ENCODE measurements at places on chromosomes 1 and 21. TPM values are rescaled to one million over a fixed set of nuclear protein-coding genes. Genes with fewer than 3 reads are reported as not detected.

DNA sequence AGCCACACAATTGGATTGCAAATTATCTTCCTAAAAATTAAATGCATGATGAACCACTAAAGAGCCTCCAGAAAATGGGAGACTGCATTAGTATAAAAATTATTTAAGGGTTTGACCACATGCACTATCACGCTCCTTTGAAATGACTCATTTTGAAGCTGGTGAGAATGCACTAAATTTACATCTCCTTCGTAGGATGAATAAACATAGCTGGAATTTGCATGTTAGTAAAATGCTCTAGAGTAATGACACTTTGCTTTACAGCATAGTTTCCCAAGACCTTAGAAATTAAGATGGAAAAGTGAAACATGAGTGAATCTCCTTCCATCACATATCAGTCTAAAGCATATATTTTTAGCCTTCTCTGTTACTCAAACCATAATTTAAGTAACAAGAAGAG is 2.4 kb downstream of the PLPPR4 start:
- no peak for DNase-seq

GRCh38 chr21:40881767-40882166 is 34.8 kb upstream of the DSCAM start:
- no peak for DNase-seq

- DNase-seq = no peak
Observed at GRCh38 chr1:11781297-11781696, 19.3 kb downstream of the C1orf167 start.

DNA sequence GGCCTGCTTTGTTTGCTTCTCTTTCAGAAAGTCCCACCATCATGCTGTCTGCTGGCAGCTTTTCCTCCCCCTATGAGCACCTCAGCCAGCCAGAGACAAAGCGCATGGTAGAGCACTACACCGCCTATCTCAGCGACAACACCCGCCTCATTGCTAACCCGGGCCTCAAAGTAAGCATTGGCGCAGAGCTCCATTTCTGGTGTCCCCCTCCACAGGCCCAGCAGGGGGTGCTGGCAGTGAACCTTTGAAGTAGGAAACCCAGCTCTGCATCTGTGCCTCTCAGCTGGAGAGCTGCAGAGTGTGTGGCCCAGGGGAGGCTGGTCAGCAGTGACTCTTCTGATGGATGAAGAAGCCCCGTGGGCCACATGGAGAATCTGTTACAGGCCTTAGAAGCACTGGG is 81.2 kb upstream of the RAVER2 start:
- DNase-seq = no peak

GRCh38 chr1:59288046-59288445 is 8.8 kb upstream of the FGGY start:
- no peak for DNase-seq

GRCh38 chr1:51792864-51793263 is 85.7 kb downstream of the NRDC start:
- DNase-seq = no peak

GRCh38 chr1:25785333-25786067 is 14.5 kb upstream of the SELENON start:
- DNase-seq = no peak

DNA sequence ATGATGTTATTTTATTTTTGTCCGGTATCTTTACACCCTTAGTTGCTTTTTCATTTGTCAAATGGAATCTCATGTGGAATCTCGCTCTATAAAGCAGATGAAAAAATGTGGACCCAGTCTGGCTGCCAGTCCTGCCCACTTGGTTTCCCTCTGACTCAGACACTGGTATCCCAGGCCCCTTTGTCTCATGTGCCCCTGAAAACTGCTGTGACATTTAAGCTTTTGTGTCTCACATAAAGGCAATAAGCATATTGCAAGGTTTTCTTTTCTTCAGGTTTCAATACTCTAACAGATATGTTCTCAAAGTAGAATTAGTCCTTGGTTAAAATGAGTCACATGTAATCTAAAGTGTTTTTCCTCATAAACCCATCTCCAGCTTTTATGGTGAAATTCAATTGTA is 183.3 kb downstream of the ST6GALNAC3 start:
- no peak for DNase-seq

Gene OTUD3
- 14.0 TPM for polyA plus RNA-seq

GRCh38 chr1:182262425-182262824 is 129.2 kb downstream of the GLUL start:
- no peak for DNase-seq

Gene C4BPB
- 0.29 TPM for polyA plus RNA-seq

GRCh38 chr1:34829250-34829649 is 30.3 kb downstream of the SMIM12 start:
- no peak for DNase-seq

Gene DMBX1
- 0.05 TPM for polyA plus RNA-seq

DNA sequence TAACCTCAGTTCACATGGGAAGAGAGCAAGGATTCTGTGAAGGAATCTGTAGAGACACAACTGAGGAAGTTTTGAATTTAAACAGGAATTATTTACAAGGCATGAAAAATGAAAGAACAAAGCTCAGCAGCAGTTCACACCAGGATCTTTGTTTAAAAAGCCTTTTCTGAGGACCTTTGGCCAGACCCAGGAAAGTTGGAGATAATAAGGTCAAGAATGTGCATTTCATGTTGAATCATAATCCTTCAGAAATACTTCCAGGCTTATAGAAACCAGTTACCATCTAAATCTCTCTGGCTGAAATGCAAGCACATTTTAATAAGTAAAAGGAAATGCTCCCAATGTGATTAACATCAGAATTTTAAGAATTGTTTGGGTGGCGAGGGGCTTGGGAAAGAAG is 2.7 kb downstream of the CLIC6 start:
- DNase-seq = no peak

- DNase-seq = no peak
Observed at GRCh38 chr1:100699744-100700143, 19.8 kb upstream of the VCAM1 start.

Gene ATP1A4
- polyA plus RNA-seq = 0.12 TPM

Gene ZSWIM5
- 6.7 TPM for polyA plus RNA-seq

Gene MOV10
- 83.1 TPM for polyA plus RNA-seq

Gene AMPD1
- polyA plus RNA-seq = 0.06 TPM

DNA sequence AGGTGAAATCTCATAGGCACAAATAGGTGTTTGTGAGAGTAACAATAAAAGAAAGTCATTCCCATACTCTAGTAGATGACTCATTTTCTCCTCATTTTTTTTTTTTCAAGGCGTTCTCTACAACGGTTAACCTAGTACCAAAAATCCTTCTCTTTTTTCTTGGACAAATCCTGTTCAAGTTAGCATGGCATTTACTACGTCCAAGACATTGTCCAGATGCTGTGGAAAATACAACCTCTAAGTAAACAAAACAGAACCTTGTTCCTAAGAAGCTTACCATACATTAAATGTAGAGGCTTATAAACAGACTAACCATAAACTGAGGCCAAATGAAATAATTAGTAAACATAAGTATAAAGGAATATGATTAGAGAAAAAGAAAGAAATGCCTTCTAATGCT is 76.2 kb upstream of the RGS4 start:
- no peak for DNase-seq

- no peak for DNase-seq
Observed at GRCh38 chr1:84960371-84960770, 36.5 kb downstream of the MCOLN2 start.

DNA sequence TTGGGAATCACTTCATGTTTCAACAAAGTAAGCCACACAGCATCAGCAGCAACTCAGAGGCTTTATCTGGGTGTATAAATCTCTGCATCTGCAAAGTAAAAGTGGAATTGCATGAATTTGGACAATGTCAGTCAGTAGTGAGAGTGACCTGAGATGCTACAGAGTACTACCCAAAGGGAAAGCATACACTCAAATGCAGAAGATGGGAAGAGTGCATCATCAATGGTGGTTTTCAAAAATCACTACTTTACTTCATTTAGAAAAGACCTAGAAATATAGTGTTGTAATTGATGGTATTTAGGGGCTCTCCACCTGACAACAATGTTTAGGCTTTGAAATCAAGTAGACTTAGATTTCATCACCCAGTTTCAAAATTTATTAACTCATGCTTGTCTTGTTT is 24.5 kb upstream of the PKN2 start:
- no peak for DNase-seq

Gene GUCA2A
- polyA plus RNA-seq = not detected

- DNase-seq = no peak
Observed at GRCh38 chr1:161139766-161140165, 7.3 kb upstream of the DEDD start.

GRCh38 chr1:38817267-38818174 is 42.1 kb downstream of the RRAGC start:
- DNase-seq = no peak

GRCh38 chr1:87053446-87053845 is 139.0 kb downstream of the HS2ST1 start:
- DNase-seq = no peak

- no peak for DNase-seq
Observed at GRCh38 chr1:230696722-230697437, 17.0 kb downstream of the AGT start.

GRCh38 chr1:77579547-77579946 is 102.9 kb downstream of the ZZZ3 start:
- no peak for DNase-seq

Gene SKI
- 56.2 TPM for polyA plus RNA-seq

DNA sequence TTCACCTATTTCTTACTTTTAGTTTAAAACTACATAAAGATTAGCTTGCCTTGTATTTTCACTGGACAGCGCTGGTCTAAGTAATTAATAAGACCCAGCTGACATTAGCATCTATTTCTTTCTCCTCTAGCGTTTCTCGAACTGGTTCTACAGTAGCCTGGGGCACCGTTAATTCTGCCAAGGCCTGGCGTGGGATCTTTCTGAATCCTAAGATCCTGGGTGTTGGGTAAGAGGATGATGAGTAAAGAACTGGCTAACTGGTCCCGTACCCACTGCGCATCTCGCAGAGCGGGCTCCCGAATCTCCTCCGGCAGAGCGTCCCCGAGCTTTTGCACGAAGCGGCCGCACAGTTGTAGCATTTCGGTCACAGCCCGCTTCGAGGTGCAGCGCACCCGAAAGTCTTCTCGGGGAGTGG is 309 bp downstream of the NSL1 start:
- DNase-seq = no peak

- no peak for DNase-seq
Observed at GRCh38 chr1:24100945-24101737, 10.8 kb downstream of the MYOM3 start.

Gene PARK7
- polyA plus RNA-seq = 330 TPM

GRCh38 chr1:103900005-103900404 is 150.3 kb downstream of the AMY1C start:
- DNase-seq = no peak

Gene KRTAP13-2
- polyA plus RNA-seq = not detected

- no peak for DNase-seq
Observed at GRCh38 chr1:92488416-92488815, 1.7 kb upstream of the GFI1 start.

DNA sequence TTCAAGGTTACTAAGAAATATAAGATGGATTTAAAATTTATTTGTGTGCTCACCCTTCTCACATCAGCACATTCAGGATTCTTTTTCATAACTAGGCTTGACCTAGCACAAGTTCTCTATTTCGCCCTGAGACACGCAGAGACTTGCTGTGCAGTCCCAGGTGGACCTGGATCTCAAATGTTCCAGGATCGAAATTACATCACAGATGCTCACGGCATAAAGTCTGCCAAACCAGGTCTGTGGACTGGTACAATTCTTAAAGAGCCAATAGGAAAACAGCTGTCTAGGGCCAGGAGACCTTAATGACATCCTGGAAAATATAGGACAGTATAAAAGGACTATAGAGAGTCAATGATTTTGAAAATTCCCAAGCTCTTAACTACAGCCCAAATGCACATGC is 2.2 kb downstream of the PGBD5 start:
- no peak for DNase-seq

DNA sequence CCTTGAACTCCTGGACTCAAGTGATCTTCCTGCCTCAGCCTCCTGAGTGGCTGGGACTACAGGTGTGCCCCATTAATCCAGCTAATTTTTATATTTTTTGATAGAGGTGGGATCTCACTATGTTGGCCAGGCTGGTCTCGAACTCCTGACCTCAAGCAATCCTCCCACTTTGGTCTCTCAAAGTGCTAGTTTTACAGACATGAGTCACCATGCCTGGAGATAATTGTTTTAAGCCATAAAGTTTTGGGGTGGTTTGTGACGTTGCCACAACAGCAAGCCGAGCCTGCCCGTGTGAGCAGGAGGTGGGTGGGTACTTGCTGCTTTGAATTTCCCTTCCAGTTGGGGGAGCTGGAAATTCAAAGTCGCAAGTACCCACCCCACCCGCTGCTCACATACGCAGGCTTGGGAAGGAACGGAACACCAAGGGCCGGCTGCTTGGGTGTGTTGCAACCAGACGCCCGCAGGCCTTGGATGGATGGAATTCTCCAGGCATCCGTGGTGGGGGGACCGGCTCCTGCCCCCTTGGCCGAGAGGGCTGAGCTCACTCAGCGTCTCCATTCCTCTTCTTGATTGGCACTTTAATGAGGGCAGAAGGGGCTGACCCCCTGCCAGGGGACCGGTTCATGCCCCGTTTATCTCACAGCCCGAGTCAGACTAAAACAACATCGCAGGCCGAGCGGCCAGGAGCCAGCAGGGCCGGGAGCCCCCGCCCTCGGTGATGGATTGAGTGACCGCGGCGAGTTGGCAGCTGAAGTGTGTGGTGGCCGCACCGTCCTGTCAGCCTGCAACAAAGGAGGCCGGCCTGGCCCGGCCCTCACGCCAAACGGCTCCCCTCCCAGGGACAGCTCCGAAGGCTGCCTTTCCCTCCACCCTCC is 78.1 kb downstream of the DHRS3 start:
- peak; percentile 76 for DNase-seq

DNA sequence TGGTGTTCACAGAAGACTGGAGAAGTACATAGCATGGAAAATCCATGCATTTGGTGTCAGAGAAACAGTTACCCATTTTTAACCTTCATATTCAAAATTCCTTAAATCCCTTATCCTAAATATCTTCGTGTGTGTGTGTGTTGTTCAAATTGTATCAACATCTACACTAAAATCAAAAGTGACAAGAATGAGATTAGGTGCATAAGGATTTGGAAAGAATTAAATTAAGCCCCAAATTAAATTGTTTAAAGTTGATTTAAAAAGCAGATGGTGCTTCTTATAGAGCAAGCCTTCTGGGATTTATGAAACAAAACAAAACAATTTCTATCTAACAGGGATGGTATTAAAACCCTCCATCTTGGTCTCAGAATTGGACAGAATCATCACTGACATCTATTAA is 4.7 kb downstream of the RSPH1 start:
- DNase-seq = no peak

DNA sequence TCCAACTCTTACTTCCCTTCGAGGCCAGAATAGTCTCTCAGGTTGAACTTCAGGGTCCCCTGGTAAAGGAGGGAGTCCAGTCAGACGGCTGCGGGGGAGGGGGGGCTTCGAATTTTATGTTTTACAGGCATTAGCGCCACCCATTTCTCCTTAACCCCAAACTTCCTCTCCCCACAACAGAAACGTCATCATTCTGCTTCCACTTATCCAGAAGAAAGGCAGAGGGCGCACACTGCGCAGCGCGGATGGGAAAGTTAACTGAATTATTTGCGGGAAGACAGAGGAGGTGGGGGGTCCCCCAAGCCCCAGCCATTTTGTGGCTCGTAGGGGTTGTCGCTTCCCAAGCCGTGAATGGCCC is 529 bp upstream of the PRMT2 start:
- DNase-seq = peak; percentile 80

Gene CLDN14
- polyA plus RNA-seq = 4.5 TPM

- no peak for DNase-seq
Observed at GRCh38 chr1:153677718-153678518, 570 bp upstream of the NPR1 start.

Gene SYPL2
- 8.6 TPM for polyA plus RNA-seq

Gene EPHA10
- polyA plus RNA-seq = 0.14 TPM

All from renal cortex interstitium (tissue), 15 donors.